ENCODE measurements at places on chromosomes 1 and 21. TPM values are rescaled to one million over a fixed set of nuclear protein-coding genes. Genes with fewer than 3 reads are reported as not detected.
A peak's percentile ranks its signal among the peaks of the same experiment; 100 is the strongest.

Gene MNDA
- total RNA-seq: not detected

Gene FCER1G
- total RNA-seq: not detected

Gene KRTAP12-2
- not detected for total RNA-seq

Gene RBM34
- total RNA-seq: 143 TPM

- DNase-seq: no peak
These were observed 91.7 kb downstream of the ATG4C start for GRCh38 chr1:62875676-62876075.

- no peak for DNase-seq
These were observed 1713.4 kb downstream of the NCAM2 start for GRCh38 chr21:22711636-22712035.

DNA sequence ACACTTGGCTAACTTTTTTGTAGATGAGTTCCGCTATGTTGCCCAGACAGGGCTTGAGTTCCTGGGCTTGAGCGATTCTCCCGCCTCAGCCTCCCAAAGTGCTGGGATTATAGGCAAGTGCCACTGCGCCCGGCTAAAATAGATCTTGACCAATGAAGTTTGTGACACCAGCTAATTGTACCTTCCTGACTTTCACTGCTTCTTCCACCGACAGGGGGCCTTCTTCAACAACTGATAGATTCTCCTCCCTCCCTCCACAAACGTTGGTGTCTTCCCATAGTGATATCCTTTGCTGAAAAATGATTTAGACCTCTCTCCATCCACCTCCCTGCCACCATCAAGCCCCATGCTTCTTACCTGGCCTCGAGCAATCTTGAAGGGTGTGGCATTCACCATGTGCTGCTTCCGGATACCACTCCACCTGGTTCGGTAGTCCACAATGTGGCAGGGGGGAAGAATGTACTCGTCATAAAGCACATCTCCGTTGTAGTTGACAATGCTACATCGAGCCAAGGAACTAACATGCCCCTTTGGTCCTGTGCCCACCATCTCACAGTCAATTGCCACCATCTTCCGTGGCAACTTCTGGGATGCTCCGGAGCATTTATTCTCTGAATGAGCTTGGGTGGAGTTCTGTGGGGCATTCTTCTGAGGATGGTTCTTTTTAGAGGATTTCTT, 1.6 kb upstream of the METTL25B start:
- DNase-seq: peak; percentile 74

DNA sequence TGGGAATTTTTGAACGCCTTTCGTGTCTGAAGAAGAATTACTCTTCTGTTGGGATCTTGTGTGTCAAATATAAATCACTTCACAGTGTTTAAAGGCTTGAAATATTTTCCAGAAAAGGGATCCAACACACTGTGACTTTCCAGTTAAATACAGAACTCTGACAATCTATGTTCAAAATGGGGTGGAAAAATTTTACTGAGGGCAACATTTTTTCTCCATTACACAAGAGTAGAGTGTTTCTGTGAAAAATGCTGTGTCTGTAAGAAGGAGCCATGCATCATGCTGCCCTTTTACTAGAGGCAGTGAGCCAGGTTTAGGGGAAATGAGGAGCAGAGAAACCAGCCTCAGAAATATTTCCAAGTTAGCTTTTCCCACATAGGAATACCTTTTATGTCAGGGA, 86.5 kb downstream of the VPS13D start:
- no peak for DNase-seq

DNA sequence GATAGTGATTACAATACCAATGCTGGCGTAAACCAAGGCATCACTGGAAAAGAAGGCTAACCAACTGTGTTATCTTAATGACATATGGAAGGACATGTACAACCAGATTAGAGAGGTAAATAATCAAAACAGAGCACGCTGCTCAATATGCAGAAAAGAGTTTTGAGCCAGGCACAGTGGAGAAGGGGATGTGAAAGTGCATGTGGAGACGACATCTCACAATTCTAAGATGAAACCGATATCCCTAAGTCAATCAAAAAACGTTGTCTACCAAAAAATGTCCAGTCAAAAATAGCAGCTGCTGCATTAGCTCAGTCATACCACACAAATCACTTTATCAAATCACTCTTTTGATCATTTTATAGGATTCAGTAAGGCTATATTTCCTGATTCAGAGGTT, 116.3 kb upstream of the OLIG2 start:
- no peak for DNase-seq

DNA sequence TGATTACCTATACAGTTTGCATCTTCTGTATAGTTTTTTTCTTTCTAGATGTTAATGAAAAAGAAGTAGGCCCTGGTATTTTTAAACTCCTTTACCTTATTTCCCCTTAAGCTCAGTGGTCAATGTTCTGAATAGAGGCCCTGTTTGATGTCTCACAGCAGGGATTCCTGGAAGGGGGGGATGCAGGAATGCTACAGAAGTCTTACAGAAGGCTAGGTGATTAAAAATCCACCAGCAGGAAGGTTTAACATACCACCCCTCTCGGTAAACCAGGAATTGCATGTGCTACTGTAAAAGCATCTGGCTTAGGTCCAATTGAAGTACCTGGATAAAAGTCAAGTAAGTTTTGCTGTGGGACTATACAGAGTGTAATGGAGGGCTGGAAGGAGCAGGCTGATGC, 78.3 kb downstream of the NOS1AP start:
- DNase-seq: no peak

- DNase-seq: no peak
These were observed 59.0 kb downstream of the IRF2BP2 start for GRCh38 chr1:234551032-234551378.

DNA sequence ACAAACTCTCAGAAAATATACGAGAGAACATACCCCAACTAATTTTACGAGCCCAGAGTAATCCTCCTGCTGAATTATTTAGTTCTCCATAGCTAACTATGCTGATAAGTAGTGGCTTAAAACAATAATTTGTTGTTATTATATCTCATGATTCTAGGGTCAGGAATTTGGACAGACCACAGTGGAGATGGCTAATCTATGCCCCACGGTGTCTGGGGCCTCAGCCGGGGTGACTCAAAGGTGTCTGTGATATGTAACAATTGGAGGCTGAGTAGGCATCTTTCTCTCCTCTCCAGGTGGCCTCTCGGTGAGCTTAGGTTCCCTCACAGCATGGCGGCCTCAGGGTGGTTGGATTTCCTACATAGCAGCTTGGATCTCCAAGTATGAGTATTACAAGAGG, 35.4 kb upstream of the FOXO6 start:
- DNase-seq: peak; percentile 85

DNA sequence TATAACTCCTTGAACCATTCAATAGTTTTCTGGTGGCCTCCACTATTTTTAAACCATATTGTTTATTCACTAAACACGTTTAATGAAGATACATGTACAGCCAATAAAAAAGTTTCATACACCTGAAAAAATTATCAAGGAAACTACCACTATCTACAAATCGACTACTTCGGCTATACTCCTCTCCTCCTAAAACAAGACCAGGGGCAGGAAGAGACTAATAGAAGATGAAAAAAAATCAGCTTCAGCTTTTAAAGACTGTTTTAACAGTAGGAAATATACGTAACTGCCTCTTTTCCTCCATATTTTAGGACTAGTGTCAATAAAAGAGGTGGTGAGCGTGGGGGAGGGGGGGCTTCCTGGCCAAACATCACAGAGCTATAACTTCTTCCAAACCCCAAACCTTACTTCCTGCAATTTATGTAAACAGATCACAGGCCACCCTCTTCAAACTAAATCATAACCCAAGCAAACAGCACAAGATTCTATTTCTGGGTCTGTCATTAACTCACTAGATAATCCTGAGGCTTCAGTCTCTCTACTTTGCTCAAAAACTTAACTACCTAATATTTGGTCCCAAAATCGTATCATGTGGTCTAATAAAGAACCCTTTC, 15.1 kb downstream of the FOXJ3 start:
- DNase-seq: peak; percentile 6

DNA sequence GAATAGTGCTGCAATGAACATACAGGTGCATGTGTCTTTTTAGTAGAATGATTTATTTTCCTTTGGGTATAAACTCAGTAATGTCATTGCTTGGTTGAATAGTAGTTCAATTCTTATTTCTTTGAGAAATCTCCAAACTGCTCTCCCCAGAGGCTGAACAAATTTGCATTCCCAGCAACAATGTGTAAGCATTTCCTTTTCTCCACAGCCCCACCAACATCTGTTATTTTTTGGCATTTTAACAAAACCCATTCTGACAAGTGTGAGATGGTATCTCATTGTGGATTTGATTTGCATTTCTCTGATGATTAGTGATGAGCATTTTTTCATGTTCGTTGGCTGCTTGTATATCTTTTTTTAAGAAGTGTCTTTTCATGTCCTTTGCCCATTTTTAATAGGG, 21.9 kb upstream of the EEIG2 start:
- no peak for DNase-seq

GRCh38 chr1:4380564-4381168, 273.7 kb upstream of the AJAP1 start:
- DNase-seq: no peak

DNA sequence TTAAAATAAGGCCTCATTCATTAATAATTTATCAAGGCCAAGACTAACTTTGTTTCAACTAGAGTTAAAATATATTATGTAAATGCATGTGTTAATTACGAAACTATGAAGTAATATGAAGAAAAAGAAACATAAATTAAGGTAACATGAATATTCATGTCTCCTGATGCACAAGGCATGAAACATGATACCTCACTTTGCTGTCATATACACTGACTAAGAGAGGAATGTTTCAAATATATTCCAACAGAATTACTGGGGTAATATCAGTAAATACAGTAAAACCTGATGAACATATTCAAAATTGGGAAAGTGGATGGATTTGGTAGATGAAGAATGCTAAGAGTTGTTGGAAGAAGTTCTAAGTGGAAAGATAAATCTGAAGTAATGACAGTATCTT, 274.6 kb downstream of the LRRC7 start:
- no peak for DNase-seq

- peak; percentile 91 for DNase-seq
These were observed 128.9 kb upstream of the ADAR start for GRCh38 chr1:154736841-154737240.

DNA sequence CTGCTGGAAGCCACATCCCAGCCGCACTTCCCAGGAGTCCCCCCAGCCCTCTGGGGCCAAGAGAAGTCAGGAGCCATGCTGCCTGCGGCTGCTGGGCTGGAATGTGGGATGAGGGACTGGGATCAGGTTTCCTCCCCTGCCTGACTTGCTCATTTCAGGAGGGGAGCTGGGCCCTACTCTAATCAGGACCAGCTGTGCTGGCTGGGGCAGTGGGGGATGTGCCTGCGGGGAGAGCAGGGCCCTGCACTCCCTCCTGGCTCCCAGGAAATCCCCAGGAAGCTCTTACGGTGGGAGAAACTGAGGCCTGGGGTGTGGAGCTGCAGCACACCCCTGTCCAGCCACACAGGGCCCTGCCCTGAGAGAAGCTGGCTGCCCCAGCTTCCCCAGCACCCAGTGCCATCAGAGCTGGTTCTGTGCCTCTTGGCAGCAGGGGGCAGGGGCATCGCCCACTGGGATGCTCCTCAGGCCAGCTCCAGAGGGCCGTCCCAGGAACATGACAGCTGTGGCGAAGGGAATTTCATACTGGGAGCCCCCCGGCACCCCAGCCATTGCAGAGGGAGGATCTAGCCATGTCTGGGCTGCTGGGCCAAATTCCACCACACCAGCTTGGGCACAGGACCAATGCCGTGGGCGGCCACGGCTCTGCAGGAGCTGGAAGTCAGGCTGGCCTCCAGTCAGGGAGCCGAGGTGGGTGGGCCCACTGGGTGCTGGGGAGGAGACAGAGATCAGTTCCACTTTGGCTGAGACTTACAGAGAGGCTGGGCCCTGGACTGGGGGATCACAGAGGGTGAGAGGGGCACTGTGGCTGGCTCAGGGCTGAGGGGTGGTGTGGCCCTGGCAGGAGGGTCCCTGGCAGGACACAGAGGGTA, 21.3 kb upstream of the PRSS38 start:
- peak; percentile 65 for DNase-seq

DNA sequence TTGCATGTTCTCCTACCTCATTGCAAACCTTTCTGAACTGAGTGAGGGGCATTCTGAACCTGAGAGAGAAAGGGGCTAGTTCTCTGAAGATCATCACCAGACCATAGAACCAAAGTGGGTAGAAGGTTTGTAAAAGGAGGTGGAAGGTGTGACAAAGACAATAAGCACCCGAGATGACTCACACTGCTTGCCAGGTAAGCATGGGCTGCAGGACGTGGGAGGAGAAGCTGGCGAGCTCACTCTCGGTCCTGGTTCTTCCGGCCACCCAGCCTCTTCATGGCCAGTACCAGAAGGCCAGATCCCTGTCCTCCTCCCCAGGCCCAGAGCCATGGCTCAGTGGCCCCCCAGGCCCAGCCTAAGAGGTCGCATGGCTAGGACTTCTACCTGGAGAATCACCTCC, 128.3 kb downstream of the TMEM53 start:
- no peak for DNase-seq

- peak; percentile 54 for DNase-seq
These were observed 7.3 kb upstream of the TAGLN2 start for GRCh38 chr1:159932296-159933285.

All from Daoy (cell line).